Stimulated activated CD4-positive, alpha-beta T cell treated with anti-CD3 and anti-CD28 coated beads, Interleukin-2, amount 100 ng/mL, for 48 hours (primary cell): ENCODE measurements at places on chromosomes 16 and 17.

GRCh38 chr16:17238285-17239028, 232.3 kb downstream of the XYLT1 start:
- DNase-seq = no peak

DNA sequence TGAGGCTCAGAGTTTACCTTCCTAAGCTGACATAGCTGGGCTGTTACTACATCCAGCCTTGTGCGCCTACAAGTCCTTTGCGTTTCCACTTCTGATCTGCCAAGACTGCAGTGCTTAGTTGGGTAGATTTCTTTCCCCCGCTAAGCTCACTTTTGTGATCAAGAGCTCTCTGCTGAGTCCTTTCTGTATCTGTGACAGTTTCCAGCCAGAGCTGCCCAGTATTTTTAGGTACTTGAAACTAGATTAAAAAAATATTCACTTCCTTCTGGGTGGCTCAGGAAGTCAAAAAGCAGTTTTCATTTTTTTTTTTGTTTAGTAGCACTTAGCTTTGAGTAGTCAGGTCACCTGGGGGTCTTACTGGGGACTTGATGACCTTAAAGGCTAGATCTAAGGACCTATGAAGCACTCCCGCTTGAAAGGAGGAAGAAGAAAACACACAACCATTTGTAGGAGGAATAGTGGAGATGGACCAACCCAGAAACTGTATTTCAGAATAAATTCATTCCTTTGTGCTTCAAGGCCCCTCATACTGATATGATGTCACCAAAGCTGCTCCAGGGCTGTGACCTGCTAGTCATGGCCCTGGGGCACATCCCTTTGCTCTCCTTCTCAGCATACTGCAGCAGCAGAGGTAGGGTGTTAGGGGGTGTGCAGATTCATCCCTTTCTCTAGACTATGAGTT, 75.6 kb upstream of the HNF1B start:
- DNase-seq = no peak

- DNase-seq = no peak
Measured at GRCh38 chr17:79892457-79893241, 53.4 kb upstream of the CBX4 start.

- no peak for DNase-seq
Measured at GRCh38 chr16:74051-74746, 1.8 kb upstream of the RHBDF1 start.

DNA sequence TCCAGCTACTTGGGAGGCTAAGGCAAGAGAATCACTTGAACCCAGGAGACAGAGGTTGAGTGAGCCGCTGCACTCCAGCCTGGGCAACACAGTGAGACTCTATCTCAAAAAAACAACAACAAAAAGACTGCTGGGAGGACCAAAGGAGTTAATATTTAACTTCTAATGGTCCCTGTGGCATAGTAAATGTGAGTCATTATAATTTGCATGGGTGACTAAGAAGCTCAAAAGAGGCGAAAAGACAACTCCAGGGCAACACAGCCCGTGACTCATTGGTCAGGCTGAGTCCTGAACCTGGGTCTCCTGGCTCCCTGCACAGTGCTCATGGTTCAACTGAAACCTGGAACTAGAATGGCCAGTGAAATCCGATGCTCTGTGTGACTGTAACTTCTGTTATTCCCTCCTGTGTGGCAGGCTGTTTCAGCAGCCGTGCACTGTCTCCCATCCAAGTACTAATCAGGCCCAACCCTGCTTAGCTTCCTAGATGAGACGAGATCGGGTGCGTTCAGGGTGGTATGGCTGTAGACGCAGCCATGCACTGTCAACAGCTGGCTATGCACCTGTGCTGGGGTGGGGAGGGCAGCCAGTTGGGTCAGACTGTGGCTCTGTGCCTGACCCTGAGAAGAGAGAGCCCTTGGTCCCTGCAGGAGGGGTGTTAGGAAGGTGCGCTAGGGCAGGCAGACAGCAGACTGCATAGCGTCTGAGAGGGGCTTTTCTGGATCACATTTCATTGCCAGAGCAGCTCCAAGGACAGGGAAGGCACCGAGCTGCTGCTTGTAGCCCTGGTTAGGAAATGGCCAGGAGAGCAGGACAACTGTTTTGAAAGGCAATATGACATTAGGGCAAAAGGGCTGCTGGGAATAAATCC, 14.5 kb upstream of the GPRC5C start:
- no peak for DNase-seq

DNA sequence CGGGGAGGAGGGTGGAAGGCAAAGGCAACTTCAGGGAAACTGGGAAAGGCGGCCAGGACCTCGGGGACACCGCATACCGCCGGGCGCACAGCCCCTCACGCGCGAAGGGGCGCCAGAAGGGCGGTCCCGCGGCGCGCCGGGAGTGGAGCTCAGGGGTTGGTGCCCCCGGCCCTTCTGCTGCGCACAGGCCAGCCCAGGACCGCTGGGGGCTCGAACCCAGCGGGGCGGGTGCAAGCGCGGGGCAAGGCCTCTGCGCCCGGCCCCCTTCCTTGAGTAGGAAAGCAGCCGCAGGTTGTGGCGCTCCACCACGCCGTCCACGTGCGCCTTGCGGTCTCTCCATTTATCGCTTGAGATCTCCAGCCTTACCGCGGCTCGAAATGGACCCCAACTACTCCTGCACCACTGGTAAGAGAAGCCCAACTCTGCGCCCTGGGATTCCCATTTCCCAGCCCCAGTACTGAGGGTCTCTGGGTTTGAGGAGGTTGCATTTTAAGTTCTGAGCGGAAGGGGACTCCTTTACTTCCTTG, 3.0 kb upstream of the MT1A start:
- no peak for DNase-seq

DNA sequence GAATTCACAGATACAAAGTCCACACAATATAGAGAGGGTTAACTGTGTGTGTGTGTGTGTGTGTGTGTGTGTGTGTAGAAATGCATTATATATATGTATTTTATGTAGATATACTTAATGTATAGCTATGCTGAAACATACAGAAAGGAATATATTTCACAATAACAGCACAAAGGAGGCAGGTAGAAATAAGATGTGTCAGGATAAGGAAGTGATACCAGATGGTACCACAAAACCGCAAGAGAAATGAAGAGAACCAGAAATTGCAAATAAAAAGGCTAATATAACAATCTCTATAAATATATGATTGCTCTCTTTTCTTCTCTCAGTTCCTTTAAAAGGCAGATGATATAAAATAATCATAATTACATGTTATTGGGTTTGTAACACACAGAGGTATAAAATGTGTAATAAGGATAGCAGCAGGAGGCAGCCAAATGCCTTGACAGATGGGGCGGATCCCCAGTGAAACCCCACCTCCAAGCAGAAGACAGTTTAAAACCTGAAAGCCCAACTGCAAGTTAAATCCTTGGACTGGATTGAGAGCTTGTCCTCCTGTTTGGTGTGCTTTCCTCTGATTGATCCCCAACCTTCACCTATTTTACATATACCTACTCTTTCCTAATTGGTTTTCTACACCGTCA, 365.4 kb upstream of the C16orf82 start:
- no peak for DNase-seq

GRCh38 chr17:7836596-7837407, 2.8 kb downstream of the KDM6B start:
- DNase-seq = peak; percentile 58

DNA sequence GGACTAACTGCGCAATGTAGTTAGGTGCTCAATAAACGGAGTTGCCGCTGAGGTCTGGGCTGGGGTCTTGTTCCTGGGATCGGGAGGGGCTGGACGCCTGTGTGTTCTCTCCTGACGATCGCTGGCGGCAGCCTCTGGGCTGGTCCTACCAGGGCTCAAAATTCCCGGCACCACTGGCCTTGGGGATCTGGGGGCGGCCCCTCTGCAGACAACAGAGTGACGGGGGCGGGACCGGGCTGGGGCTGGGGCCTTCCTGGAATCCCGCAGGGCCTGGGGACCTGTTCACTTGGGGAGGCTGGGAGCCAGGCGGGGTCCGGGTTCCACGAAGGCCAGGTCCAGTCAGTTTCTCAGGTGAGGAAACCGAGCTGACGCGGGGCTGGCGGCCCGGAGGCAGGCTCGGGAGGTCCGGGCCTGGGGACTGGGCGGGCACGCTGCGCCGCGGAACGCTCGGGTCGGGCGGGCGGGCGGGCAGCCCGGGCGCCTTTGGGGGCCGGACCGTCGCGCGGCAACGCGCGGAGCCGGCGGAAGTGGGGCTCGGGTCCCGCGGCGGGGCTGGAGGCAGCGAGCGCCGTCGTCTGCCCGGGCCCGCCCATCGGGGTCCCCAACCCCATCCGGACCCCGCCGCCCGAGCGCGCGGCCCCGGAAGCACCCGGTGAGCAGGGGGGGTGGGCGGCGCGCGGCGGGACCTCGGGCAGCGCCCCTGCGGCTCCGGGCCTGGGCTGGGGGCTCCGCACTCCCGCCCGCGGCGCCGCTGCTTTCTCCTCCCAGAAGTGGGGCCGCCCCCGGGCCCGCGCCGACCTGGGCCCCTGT, at the start of gene PIGQ:
PIGQ (plus strand) TSS at position 524 of the 810 bp plus-strand sequence. CDS start 4,107 bp downstream, outside the sequence.
- DNase-seq = peak; percentile 50

DNA sequence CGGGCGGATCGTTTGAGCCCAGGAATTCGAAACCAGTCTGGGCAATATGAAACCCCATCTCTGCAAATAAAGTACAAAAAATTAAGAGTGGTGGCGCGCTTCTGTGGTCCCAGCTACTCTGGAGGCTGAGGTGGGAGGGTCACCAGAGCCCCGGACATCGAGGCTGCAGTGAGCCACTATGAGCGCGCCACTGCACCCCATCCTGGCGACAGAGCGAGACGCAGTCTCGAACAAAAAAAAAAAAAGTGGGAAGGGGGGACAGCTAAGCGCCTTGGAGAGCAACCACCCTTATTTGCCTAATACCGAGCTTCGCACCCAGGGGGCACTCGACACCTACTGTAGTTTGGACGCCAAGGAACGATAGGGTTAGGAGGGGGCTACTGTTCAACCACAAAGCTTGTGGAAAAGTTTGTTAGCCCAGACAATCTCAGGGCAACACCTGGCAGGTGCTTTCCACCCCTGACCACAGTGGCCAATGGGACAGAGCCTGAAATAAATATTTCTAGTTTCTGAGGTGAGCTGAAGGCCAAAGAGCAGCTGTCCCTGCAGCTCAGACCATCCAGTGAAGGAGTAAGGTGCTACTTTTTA, 847 bp upstream of the PSMC3IP start:
- peak; percentile 73 for DNase-seq

DNA sequence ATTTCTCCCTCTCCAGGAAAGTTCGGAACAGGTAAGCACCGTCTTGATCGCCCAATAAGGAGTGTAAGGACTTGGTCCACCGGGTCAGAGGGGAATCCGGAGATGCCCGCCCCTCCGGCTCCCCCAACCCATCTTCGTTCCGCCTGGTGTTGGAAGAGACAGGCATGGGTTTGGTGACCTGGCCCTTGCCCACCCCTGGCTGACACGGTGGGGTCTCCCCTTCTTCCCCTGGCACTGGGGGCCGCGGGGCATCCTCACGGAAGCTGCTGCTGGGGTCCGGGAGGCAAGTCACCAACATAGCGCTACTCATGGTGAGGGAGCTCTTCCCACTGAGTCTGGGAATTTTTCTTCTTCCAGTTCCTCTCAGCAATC, 3.2 kb downstream of the AXIN2 start:
- DNase-seq = no peak

DNA sequence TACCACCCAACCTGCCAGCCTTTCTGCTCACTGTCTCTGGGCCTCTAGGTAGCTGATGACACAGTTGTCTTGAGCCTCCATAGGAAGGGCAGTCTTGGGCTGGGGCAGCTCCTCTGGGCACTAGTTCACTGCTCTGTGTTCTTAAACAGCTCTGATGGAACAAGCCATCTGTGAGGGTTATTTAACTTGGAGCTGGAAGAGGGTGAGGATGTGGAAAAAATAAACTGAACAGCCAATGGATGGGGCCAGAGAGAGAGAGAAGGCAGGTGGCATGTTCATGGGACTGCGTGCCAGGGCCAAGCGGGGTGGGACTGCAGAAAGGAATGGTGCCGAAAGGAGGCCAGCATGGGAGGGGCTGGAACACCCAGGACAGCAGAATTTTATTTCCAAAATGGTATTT, 52.6 kb downstream of the HIC1 start:
- no peak for DNase-seq

GRCh38 chr16:69083306-69083941, 22.0 kb upstream of the HAS3 start:
- no peak for DNase-seq

DNA sequence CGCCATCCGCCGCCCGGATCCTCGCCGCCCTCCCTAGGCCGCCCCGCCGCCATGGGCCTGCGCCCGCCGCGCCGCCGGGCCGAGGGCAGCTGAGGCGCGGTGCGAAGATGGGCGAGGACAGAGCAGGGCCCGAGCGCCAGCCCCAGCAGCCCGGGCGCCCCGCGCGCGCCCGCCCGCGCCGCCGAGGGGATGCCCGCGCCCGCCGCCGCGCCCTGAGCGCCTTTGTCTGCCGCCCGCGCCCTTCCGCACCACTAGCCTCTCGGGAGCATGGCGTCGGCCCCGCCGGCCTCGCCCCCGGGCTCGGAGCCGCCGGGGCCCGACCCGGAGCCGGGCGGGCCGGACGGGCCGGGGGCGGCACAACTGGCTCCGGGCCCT, 278 bp downstream of the RAB11FIP3 start:
- DNase-seq = peak; percentile 42

GRCh38 chr17:51739245-51739886, 419.1 kb downstream of the CA10 start:
- DNase-seq = no peak

GRCh38 chr17:7443499-7444485, 1.1 kb upstream of the CHRNB1 start:
- no peak for DNase-seq

DNA sequence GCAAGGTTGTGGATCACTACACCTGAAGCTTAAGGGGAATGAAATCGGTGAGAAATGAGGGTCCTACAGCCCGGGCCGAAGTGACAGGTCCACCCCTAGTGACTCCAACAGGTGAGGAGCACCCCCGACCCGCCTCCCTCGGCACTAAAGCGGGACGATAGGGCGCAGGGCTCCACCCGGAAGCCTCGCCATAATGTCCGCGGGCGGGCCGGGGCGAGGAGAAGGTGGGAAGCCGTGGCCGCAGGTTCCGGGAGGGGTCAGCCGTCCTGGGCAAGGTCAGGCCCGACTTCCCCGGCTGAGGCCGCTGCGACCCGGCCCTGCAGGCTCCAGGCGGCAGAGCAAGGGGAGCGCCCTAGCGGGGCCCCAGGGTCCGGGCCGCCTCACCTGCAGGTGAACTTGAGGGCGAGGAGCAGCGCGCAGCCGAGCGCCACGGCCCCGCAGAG, 543 bp downstream of the TXNDC11 start:
- peak; percentile 39 for DNase-seq

DNA sequence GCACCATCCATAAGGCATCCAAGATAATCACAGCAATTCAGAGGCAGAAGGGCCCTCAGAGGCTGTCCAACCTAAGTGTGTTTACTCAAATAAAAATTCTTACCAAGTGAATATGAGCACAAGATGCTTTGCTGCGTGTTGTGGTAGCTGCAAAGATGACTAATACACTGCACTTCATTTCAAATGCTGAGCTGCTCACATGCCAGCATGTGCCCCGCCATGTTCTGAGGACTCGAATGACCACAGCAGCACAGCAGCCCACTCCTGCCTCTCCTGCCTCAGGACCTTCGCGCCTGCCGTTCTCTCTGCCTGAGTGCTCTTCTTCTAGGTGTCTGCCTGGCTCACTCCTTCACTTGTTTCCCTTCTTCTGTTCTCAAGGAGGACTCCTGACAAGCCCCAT, 19.0 kb downstream of the PIK3R5 start:
- no peak for DNase-seq

GRCh38 chr17:1934901-1935300, 90.2 kb downstream of the RTN4RL1 start:
- DNase-seq = no peak
